ENCODE measurements at places on chromosomes 16 and 17.

GRCh38 chr16:11257131-11257938 is 1.3 kb upstream of the SOCS1 start:
- DNase-seq: peak; percentile 84

GRCh38 chr16:51341204-51341603 is 190.1 kb upstream of the SALL1 start:
- no peak for DNase-seq

DNA sequence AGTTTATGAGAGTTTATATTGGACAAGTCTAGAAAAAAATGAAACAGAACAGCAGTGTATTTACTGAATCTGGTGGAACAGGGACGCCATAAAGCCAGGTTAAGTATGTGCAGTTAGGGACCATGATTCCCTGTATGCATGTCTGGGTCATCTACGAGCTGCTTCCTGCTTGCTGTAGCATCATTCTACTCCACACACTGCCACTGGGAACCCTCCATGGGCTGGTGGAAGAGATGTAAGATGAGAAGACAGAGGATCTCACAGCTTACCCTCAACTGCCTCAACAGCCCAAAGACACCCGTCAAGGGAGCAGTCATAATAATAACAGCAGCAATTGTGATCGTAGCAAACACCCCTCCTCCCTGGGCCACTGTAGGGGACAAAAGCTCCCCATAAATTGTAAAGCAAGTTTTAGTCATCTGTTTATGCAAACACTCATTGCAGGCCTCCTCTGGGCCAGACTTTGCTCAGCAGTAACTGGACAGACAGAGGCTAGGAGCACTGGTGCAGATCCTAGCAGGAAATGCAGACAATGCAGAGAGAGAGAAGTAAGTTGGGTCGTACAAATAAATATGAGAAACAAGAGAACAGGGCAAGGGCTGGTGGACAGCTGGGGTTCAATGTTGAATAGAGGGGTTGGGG is 188.0 kb downstream of the SOX9 start:
- no peak for DNase-seq

- DNase-seq: no peak
Measured at GRCh38 chr17:53193044-53193443, 629.7 kb upstream of the KIF2B start.

GRCh38 chr17:79800325-79801155 is 3.7 kb upstream of the CBX8 start:
- peak; percentile 24 for DNase-seq
